Right atrium auricular region (tissue), 2 donors: ENCODE measurements at places on chromosomes 3 and 15.

DNA sequence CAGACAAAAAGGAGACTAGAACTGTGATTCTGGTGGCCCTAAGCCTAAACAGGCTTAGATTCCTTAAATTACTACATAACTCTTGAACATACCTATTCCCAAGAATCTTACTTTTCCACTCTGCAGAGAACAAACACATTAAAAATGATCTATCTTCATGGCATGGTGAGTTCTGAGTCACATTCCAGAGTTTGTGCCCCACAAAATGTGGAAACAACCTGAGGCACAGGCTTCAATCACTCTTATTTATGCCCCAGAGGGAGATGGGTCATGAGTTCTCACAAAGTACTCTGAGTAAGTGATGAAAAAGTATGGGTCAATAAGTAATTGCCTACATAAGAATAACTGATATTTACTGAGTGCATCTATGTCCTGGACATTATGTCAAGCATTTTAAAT, 137.5 kb upstream of the SLC2A2 start:
- no peak for DNase-seq

GRCh38 chr3:197737319-197737649, 580 bp upstream of the RUBCN start:
- DNase-seq: no peak

- DNase-seq: no peak
Measured at GRCh38 chr15:77376770-77377169, 43.1 kb downstream of the PEAK1 start.

GRCh38 chr15:86154705-86155104, 75.0 kb downstream of the AGBL1 start:
- no peak for DNase-seq

DNA sequence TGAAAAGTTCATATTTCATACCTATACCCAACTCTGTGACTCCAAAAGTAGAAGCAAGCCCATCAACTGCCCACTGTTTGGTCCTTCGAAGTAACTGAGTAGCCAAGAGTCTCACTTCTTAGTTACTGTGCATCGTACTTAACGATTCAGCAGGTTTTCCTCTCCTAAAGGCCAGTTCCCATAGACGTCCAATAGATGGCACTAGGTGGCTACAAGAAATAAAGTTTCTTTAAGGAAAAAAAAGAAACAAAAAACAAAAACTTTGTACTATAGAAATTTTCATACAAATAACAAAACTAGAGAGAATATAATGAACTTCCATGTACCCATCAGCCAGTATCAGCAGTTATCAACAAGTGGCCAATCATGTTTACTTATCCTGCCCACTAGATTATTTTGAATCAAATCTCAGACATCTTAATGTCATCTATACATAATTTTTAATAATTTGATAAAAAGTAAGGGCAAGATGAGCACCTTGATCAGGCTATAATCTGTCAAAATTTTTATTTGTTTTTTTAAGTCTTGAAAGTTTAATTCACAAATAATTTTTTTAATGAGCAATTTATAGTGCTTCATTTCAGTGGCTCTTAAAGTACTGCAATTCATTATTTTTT, 63.8 kb upstream of the ACP3 start:
- DNase-seq: no peak
